ENCODE measurements at places on chromosomes 2 and 18.

DNA sequence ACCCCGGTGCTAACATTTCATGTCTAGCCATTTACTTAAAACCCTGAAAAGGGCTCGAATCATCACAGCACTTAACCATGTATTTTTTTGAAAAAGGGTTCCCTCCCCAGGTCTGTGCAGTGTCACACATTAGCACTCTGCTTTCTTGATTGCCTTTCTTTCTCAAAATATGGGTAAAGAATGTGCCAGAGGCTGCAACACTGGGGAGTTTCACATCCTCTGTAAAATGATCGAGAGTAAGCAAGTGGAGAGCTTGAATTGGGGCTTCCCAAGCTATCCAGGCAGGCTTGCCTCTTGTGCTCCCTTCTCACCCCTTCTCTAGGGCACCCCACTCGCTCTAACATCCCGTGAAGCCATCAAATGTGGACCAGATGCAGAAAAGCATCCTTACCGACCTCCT, 177.0 kb upstream of the CCDC68 start:
- no peak for DNase-seq

DNA sequence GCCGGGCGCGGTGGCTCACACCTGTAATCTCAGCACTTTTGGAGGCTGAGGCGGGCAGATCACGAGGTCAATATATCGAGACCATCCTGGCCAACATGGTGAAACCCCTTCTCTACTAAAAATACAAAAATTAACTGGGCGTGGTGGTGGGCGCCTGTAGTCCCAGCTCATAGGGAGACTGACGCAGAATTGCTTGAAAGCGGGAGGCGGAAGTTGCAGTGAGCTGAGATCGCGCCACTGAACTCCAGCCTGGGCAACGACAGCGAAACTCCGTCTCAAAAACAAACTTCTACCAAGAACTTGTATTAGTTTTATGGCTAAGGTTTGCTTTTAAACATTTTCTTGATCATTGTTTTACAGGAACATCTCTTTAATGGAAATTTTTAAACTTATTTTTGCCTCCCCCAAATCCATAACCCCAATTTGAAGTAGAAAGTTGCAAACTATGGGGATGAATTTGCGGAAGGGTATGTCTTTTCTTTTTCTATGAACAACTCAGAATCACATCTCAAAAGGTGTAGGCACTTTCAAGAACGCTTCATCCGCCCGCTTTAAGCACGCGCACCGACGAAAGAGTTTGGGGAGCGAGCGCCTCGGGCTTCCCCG, 46.8 kb upstream of the PTMA start:
- no peak for DNase-seq

GRCh38 chr2:187468262-187468661, 20.2 kb upstream of the CALCRL start:
- no peak for DNase-seq

DNA sequence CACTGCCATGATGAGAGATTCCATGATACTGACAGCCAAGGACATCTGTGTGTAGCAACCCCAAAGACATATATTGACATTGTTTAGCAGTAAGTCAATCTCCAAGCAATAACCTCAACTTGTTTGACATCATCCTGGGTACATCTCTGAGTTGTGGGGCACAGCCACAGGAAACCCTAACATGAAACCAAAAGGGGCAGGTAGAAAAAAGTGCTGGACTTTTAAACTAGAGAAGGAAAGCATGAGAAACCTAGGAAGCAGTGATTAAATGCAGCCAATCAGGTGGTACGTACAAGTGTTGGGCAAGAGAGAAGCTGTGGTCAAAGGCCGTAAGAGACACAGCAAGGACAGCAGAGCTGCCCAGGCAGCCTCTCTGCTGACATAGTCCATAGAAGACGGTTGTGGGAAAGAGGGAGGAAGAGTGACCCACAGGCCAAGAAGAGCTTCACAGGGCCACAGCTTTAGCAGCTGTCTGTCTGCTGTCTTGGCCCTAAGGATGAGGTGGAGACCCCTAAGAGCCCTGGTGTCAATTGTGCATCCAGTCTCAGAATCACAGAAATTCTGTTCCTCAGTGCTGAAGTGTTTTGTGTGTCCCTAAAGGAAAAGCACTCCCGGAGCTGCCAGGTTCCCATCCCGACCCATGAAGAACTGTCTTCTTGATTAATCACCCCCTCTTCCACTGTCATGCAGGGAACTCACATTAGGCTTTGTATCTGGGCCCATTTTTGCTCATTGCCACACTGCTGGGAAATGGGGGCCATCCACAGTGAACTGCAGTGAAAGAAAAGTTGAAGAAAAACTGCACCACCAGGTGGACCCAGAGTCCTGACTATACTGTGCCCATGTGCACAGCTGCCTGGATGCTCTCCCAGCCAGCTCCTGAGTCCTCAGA, 25.4 kb upstream of the CHN1 start:
- DNase-seq, result peak; percentile 10

- peak; percentile 71 for DNase-seq
Measured at GRCh38 chr2:161238560-161239325, 69.5 kb upstream of the PSMD14 start.

- no peak for DNase-seq
Measured at GRCh38 chr2:207747653-207748560, 21.8 kb downstream of the FZD5 start.

DNA sequence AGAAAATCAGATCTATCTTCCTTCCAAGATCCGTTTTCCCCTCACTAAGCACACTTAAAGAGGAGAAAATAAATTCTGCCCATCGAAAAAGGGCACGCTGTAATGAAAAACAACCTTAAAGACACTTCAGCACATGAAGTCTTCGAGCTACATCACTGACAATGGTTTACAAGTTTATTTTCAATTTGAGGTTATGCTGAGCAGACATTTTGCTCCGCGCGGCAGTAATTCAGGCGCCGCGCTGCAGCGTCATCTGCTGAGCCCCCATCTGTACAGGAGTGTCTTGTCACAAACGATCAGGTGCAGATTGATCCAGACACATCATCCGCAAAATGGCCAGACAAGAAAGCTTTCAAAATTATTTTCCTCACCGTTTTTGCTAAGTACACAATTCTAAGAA, 341.7 kb downstream of the STK39 start:
- no peak for DNase-seq

DNA sequence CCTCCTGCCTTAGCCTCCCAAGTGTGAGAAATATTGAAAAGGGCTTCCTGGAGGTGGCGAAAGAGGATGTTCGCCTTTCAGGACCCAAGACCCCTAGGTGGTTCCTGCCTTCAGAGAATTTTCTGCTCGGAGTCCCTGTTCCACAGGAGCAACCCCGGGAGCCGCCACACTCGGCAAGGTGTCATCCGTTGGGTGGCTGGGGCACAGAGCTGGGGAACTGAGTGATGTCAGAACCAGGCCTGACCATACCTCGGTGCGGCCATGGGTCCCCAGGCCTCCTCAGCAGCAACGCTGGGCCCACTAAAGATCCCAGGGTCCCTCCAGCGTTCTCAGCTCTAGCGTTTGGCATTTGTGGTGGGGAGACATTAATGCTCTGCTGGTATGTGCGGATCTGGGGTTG, 23.7 kb upstream of the TAF1B start:
- no peak for DNase-seq

DNA sequence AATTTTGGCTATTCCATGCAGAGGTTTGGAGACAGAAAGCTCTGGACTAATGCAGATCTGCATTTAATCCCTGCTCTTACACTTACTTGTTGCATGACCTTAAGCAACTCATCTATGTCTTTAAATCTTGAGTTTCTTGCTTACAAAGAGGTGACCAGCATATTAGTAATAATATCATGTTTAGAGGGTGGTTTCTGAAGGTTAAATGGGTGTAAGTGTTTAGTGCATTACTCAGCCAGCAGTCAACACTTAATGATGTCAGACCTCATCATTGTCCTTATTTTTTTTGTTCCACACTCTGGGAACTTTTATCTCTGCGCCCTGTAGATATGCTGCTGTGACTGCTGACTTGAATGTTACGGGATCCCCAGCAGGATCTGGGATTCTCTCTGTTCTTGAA, 1.7 kb downstream of the IL1RL1 start:
- no peak for DNase-seq

GRCh38 chr2:191245869-191246531, 796 bp downstream of the MYO1B start:
- DNase-seq, result peak; percentile 25

- no peak for DNase-seq
Measured at GRCh38 chr18:48135436-48135966, 205.0 kb upstream of the SMAD2 start.

DNA sequence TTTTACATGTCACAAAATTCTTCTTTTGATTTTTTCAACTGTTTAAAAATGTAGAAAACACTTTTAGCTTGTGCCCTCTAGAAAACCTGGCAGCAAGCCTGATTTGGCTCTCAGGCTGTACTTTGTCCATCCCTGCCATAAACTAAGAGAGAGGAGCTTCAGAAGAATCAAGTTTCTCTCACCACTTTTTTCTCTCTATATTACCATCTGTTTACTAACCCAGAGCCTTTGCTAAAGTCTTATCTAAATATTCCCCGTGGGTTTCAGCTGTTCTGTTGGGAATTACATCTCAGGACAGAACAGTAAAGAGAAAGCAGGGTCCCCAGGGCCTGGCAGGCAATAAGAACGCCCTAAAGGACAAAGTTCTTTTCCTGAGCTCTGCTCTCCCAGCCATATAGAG, 409.1 kb upstream of the CRIM1 start:
- DNase-seq, result no peak

DNA sequence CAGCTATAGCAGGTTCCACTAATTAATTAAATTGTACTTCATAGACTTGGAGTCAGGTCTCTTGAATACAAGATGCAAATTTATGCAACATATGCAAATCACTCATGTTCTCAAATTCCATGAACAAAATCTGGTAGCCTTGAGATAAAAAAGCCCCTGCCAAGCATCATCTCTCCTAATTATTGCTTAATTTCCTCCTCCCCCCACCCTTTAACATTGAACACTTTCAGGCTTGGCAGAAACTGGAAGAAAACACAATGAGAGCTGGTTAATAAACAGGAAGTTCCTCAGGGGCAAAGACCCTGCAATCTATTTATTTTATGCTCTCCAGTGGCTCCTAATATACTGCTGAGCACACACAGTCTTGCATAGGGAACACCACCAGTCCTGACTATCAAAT, 35.6 kb upstream of the ACVR1 start:
- no peak for DNase-seq

- no peak for DNase-seq
Measured at GRCh38 chr18:52716973-52717372, 377.0 kb downstream of the DCC start.

- DNase-seq, result no peak
Measured at GRCh38 chr2:234577191-234577590, 80.3 kb upstream of the ARL4C start.

GRCh38 chr2:131588152-131588873, 60.6 kb downstream of the CCDC74A start:
- DNase-seq, result no peak

DNA sequence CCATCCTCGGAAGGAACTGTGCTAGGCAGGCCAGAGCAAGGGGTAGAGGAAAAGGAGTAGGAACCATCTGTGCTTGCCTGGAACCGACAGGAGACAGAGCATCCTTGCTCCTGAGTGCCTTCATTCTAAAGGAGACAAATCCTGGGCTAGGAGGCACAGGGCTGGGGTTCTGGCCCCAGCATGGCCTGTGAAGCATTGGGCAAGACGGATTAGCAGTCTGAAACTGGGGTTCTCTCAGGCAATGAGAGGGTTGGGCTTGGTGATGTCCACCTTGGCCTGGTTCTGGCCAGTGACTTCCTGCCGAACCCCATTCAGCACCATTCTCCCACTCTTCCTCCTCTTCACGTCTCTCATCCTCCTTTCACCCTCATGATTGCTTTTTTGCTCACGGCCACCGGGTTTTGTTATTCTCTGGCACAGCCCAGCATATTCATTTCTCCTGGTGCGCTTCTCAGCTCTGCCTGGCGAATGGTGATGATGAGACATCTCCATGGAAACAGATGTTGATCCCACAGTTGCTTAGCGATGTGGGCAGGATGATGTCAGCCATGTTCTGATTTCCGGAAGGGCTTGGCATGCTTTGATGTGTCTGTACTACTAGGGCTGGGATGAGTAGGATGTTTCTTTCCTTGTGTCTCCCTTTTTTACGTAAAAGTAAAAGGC, 127.7 kb downstream of the CAPN13 start:
- DNase-seq, result peak; percentile 39

DNA sequence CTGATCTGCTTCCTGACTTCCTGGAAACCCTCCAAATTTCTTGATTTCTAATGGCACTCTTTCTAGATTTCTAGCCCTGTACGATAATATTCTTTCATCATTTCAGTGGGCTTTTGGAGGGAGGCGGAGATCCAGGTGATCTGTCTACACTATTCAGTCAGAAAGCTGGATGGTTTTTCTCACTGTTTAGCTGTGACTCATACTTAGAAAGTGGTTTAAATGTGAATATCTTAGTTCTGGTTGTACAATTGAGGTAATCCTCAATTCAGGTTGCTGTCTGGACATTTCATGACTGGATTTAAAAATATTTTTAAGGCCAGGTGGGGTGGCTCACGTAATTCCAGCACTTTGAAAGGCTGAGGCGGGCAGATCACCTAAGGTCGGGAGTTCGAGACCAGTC, 20.8 kb downstream of the SEH1L start:
- peak; percentile 48 for DNase-seq

DNA sequence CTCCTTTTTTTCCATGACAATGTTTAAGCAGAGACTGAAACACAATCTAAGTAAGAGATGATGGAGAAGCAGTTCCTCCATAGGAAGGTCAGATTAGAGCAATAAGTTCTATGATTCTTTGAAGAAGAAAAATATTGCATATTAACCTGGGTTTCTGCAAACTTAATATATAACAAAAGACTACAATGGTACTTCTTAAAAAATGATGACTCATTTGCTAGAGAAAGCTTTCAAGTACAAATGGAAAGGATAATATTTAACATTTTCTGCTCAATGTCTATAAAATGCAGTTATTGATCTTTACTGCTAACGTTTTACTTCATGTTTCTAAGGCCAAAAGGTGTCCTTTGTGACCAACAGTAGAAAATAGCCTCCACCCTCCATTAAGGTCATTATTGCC, 158.6 kb downstream of the DOCK10 start:
- DNase-seq, result no peak

- DNase-seq, result no peak
Measured at GRCh38 chr2:150030436-150031190, 443.0 kb upstream of the MMADHC start.

DNA sequence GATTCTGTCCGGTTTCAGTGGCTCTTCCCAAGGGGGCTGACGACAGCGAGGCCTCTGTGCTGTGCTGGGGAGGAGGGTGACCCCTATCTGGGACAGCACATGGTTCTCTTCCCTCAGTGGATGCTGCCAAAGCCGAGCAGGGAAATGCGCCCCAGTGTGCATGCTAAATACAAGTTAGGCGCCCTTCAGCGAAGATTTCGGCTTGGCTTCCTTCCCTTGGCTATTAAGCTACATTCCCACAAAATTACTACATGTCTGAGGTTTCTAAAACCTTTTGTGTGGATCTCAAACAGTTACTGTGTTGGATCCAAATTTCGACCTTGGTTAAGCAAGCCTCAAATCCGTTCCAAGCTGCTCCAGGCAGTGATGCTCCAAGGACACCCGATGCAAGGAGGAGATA, 440.3 kb downstream of the NRXN1 start:
- no peak for DNase-seq

- no peak for DNase-seq
Measured at GRCh38 chr2:190167702-190168101, 105.2 kb upstream of the MSTN start.

GRCh38 chr2:238667008-238667407, 180.9 kb upstream of the TWIST2 start:
- no peak for DNase-seq

All from activated CD4-positive, alpha-beta T cell treated with anti-CD3 and anti-CD28 coated beads, Interleukin-10, Interleukin-2, amounts not matched to agents 100 ng/mL and 50 ng/mL, durations not matched to agents 16 hours and 8 hours (primary cell).